Cardiac septum (tissue), 1 donor: ENCODE measurements at places on chromosomes 11 and 22.

GRCh38 chr11:44927174-44927661 lies 23.5 kb downstream of the TP53I11 start:
- DNase-seq = no peak

DNA sequence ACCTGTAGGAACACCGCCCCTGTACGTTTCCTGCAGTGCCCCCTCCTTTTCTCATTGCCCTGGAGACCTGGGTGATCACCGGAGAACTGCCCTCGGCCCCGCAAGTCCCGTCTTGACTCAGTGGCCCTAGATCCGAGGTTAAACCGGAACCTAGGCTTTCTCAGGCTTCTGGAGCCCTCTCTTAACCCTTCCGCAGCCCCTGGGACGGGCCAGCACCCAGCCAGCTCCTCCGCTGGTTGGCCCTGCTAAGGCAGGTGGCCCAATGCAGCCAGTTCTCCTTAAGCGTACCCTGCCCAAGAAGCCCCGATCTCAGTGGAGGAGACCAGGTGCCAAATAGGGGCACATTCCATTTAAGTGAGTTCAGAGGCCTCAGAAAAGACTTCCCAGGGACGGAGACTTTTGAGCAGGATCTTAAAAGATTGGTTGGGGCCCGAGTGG lies 776 bp downstream of the NLRX1 start:
- DNase-seq = no peak

DNA sequence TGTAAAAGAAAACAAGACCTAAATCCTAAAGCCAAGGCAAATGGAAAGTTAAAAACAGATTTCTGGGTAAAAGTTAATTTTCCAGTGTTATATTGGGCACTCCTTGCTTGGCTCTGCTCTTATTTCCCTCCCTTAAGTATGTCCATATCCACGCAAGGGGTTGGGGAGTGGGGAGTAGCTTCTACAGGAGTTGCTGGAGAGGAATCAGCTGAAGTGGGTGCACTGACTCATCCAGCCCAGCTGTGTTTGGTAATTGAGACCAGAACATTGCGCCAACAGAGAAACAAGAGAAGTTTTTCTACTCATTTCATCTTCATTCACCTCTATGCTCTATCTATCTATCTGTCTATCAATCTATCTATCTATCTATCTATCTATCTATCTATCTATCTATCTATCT lies 298.4 kb upstream of the PDGFD start:
- no peak for DNase-seq

DNA sequence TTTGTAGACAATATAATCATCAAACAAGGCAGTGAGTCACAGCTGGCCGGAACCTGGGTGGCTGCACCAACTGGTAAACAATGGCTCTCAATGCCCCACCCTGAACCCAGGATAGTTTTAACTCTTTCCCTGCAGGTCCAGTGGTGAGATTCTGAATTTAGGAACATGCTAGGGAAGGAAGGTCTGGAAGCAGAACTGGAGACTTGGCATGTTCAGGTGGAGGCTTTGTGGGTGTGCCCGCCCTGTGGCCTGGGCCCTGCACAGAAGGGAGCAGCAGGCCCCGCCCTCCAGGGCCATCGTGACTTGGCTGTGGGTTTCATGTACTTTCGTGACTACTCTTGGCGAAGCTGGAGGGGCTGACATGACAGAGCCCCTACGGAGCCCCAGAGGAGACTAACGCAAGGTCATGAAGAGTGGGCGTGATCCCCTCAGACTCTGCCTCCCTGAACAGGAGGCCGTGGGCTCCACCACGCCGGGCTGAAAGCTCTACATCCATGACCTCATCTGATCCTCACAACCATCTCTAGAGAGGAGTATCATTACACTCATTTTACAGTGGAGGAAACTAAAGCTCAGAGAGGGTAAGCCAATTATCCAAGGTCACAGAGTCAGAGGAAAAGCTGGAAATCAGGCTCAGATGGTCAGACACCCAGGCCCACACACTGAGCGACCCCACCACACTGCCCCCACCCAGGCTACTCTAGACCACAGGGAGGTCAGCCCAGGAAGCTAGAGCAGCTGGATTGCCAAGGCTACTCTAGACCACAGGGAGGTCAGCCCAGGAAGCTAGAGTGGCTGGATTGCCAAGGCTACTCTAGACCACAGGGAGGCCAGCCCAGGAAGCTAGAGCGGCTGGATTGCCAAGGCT lies 27.3 kb downstream of the MAFF start:
- DNase-seq = no peak

GRCh38 chr11:34298871-34299270 lies 58.9 kb downstream of the ABTB2 start:
- DNase-seq = no peak

- no peak for DNase-seq
Measured at GRCh38 chr11:118845369-118845768, 38.3 kb upstream of the CXCR5 start.

- no peak for DNase-seq
Measured at GRCh38 chr22:50046481-50047245, 11.4 kb downstream of the TTLL8 start.

DNA sequence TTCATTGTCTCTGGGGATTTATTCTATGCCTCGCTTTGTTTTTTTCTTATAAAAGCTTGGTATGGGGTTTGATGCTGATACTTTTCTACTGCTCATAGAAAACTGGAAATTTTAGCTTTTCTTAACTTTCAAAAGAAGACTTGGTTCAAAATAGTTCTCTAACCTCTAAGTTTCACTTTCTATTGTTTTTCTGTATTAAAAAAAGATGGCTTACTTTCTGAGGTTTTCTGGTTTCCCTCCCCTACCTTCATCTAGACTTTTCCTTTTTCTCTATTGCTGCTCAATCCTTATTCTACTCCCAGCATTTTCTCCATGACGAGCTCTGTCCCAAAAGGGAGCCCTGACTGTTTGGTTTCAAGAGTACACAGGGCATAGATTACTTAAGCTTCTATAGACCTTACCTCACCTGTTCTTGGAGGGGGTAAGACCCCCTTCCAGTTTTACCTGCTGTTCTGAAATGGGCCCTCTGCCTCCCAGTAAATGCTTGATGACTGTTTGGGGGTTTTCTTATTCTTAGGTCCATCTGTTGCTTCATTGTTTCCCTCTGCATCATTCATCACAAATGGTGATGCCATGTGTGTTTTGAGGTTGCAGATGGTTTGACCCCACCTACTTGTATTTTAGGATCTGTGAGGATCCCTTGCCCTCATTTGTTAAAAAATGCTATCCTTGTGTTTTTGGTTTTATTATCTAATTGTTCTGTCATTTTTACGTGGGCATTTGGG lies 29.5 kb downstream of the DNHD1 start:
- DNase-seq = no peak

- no peak for DNase-seq
Measured at GRCh38 chr22:45096256-45096907, 67.3 kb upstream of the NUP50 start.

DNA sequence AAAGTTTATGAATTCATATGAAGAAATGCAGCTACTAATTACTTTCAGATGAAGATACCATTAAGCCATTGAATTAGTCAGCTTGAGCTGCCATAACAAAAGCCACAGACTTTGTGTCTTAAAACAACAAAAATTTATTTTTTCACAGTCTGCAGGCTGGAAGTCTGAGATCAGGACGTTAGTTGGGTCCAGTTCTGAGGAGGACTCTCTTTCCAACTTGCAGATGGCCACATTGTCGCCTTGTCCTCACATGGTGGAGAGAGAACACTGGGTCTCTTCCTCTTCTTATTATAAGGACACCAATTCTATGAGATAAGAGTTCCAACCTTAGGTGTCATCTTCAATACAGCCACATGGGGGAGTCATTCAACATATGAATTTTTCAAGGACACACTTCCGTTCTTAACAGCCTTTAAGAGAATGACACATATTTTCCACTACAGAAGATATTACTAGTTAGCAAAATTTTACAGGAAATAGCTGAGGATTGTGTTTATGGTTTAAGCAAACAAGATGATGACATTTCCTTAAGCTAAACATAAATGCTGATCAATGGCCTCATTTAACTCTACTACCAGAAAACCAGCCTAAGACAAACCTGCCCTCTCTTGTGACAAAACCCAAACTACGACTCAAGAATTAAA lies 56.0 kb downstream of the DCUN1D5 start:
- DNase-seq = no peak

DNA sequence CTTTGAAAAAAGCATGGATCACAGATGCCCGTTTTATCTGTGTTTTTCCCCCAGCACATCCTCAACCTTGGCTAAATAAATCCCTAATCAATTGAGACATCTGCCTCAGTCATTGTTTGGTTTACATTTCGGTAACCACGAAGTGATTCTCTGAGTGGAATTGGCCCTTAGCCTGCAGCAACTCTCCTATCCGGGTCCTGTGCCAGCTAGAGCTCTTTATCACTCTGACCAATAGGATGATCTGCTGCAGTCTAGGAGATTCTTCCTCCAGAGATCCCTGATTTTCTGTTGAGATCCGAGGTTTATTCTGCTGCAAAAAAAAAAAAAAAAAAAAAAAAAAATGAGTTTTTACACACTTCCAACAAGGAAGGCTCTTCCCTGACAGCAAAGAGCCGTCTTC lies 137.3 kb downstream of the KCNA4 start:
- DNase-seq = no peak

DNA sequence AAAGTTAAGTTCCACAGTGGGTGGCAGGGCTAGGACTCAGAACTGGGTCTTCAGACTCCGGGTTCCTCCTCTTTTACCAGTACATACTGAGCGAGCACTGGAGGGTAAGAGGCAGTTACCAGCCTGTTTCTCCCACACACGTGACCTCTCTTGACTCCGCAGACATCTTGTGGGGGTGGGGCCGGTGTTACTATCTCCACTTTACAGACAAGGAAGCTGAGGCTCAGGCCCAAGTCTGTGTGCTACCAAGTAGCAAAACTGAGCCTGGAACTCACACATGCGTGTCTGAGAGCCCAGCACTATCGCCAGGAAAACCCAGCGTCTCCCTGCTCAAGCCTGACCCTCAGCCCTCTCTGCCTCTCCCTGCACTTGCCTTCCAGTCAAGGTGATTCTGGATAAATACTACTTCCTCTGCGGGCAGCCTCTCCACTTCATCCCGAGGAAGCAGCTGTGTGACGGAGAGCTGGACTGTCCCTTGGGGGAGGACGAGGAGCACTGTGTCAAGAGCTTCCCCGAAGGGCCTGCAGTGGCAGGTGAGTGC lies 16.0 kb upstream of the SMIM35 start:
- peak; percentile 31 for DNase-seq
